ENCODE measurements at places on chromosomes 2 and 18.

DNA sequence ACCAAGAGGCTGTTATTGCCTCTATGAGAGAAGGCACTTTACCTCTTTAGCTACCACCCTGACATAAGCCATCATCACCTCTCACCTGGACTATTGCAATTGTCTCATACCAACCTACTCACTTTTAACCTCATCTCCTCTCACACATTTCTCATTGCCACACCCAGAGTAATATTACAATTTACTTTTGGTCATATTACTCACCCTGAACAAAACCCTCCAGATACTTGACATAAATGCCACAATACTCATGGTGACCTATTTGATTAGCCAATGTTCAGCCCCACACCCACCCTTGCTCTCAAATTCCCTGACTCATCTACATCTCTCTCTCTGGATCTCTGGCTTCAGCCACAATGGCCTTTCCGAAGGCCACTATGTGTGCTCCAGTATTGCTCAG is 90.9 kb upstream of the CDH7 start:
- no peak for DNase-seq

GRCh38 chr2:65714866-65715265 is 282.5 kb upstream of the SPRED2 start:
- no peak for DNase-seq

DNA sequence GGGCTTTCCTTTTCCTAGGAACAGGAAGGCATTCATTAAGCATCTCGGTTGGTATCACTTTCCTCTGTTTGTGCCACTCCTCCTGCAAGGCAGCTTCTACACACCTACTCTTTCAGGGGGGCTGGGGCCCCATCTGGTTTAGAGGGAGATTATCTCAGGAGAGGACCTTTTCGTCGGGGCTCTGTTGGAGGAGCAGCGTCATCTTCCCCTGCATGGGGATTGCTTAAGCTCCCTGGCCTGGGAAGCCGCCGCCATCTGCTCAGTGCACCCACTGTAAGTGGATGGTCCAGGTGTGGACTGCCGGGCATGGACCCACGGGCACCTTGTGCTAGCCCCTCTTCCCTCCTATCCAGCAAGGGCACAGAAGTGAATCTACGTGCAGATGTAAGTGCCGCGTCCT is 355.3 kb upstream of the SMIM21 start:
- DNase-seq = no peak

GRCh38 chr18:67432806-67433205 is 83.7 kb downstream of the DSEL start:
- no peak for DNase-seq

- DNase-seq = no peak
These were observed 20.3 kb downstream of the COL5A2 start for GRCh38 chr2:189159273-189159672.

- DNase-seq = no peak
These were observed 77.8 kb downstream of the RAPGEF4 start for GRCh38 chr2:172813314-172813888.

DNA sequence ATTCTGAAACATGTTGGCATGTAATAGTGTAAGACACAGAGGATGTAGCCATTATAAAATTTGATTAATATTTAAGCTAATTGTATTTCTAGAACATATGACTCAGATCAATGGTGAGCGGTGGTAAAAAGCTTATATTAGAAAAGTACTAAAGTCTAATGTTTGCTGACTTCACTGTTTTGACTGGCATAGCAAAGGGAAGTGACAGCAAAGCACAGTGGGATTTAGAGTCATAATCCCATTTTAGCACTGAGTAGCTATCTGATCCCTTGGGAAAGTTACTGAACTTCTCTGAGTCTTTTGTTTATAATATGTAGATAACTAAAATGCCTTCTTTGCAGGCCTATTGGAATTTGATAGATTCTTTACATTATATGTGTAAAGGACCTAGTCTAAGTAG is 60.4 kb downstream of the KIAA1328 start:
- DNase-seq = no peak

DNA sequence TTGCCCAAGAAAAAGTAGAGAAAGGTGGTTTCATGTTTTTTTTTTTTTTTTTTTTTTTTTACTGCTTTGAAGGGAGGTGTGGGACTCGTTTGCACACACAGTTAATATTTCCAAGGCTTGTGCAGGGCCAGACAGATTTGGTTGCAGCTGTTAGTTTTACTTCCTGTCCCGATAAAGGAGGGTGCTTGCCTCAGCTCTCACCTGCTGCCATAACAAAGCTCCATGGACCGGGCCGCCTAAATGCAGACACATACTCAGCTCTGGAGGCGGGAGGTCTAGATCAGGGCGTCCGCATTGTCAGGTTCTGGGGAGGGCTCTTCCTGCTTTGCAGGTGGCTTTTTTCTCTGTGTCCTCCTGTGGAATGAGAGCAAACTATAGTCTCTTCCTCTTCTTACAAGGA is 69.9 kb downstream of the ODC1 start:
- no peak for DNase-seq

GRCh38 chr2:120483355-120483754 is 137.4 kb downstream of the INHBB start:
- no peak for DNase-seq

- DNase-seq = no peak
These were observed 43.2 kb upstream of the FHL2 start for GRCh38 chr2:105442056-105442455.

- DNase-seq = no peak
These were observed 138.8 kb downstream of the ATAD2B start for GRCh38 chr2:23788100-23788499.

DNA sequence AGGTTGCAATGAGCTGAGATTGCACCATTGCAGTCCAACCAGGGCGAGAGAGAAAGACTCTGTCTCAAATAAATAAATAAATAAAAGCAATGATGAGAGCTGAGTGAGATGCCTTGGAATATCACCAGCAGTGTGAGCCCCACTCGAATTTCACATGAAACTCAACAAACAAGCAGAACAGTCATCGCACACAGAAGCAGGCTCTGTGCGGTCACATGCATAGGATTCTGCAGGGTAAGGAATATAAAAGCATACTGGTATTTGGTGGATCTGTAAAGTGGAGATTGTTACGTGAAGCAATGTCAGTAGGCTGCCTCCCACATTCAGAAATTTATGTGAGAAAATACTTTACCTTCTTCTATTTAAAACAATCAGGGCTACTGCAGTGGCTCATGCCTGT is 18.0 kb upstream of the AP1S3 start:
- DNase-seq = no peak

DNA sequence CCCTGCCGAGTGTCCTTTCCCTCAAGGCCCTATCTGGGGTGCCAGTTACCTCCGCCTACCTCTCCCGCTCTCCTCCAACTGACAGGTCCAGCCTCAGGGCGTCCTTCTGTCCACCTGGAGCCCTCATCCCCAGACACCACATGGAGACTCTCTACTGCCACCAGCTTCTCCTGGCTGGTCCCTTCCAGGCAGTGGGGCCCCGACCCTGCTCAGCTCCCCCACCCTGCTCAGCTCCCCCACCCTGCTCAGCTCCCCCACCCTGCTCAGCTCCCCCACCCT is 74.0 kb upstream of the ODC1 start:
- no peak for DNase-seq

GRCh38 chr2:139465789-139466188 is 685.6 kb upstream of the NXPH2 start:
- no peak for DNase-seq

- DNase-seq = no peak
These were observed 59.1 kb downstream of the NCK2 start for GRCh38 chr2:105803773-105804172.

- DNase-seq = no peak
These were observed 208.4 kb downstream of the ZBTB7C start for GRCh38 chr18:48200631-48201336.

DNA sequence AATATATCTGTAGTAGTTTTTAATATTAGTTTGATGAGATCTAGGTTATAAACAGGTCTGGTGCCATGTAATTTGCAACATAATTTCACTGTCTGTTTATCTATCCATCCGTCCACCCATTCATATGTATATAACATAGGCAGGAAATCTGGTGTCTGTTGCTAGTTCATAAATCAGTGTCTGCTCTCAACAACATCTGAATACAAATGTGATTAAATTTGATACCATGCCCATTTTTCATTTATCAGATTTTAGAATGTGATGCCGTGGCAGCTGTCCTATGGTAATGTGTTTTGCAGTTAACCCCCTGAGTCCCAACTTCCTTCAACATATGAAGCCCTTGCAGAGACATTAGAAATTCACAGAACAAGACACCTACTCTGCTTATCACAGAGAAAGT is 228.4 kb downstream of the CMPK2 start:
- no peak for DNase-seq

- DNase-seq = no peak
These were observed 15.3 kb downstream of the BUB1 start for GRCh38 chr2:110662560-110662959.

GRCh38 chr2:99365661-99366060 is 28.5 kb downstream of the EIF5B start:
- no peak for DNase-seq

- DNase-seq = no peak
These were observed 68.0 kb downstream of the STEAP3 start for GRCh38 chr2:119291588-119292167.

DNA sequence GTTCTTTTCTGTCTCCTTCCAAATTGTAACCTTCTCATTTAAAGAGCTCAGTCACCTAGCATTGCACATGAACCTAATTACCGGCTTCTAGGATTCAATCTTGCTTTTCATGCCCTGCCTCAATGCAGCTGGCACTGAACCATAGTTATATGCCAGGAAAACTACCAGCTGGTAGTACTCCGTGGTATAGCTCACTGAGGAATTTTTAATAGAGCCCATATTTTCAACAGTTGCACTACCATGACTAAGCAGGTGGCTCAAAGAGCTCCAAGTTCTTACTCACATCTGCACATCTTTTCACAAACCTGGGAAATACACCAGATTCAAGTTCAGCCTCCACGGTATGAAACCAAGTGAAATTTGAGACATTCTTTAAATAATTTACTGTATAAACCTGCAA is 363.5 kb downstream of the GRB14 start:
- DNase-seq = no peak

GRCh38 chr2:47299555-47299954 is 103.4 kb upstream of the MSH2 start:
- no peak for DNase-seq

- DNase-seq = no peak
These were observed 184.6 kb downstream of the ETAA1 start for GRCh38 chr2:67581751-67582150.
